NCI-H345 (cell line): ENCODE measurements at places on chromosomes 6 and 20.

DNA sequence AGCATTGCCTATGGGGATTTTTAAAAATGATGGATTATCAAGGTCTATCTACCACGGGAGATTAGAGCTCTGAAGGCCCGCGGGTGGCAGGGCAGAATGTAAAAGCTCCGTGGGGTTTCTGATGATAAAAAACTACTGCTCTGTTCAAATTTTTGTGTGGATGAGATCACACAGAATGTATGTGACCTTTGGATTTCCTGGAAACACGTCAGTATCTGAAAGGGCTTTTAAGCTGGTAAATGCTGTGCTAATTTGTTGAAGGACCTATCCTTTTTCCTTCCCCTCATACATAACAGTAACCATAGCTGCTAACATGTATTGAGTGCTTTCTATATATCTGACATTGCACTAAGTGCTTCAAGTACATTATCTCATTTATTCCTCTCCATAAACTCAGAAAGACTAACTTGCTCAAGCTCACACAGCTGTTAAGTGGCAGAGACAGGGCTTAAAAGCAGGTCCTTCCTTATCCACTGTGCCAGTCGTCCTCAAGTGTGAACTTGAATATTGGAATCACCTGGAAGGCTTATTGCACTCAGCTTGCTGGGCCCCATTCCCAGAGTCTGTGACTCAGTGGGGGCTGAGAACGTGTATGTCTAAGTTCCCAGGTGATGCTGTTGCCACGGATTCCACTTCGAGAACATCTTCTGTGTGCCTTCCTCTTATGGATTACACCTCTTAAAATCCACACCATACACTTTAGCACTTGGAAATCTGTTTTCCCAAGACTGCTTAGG is 1.9 kb upstream of the TMEM242 start:
- DNase-seq = no peak

GRCh38 chr6:7887278-7887991 is 23.2 kb downstream of the TXNDC5 start:
- no peak for DNase-seq

- no peak for DNase-seq
These were observed 930.5 kb upstream of the FLRT3 start for GRCh38 chr20:15267935-15268334.

- no peak for DNase-seq
These were observed 13.9 kb downstream of the CEP43 start for GRCh38 chr6:167013067-167013466.

GRCh38 chr6:73642530-73642929 is 11.3 kb downstream of the SLC17A5 start:
- no peak for DNase-seq
